ENCODE measurements at places on chromosomes 1 and 21.

DNA sequence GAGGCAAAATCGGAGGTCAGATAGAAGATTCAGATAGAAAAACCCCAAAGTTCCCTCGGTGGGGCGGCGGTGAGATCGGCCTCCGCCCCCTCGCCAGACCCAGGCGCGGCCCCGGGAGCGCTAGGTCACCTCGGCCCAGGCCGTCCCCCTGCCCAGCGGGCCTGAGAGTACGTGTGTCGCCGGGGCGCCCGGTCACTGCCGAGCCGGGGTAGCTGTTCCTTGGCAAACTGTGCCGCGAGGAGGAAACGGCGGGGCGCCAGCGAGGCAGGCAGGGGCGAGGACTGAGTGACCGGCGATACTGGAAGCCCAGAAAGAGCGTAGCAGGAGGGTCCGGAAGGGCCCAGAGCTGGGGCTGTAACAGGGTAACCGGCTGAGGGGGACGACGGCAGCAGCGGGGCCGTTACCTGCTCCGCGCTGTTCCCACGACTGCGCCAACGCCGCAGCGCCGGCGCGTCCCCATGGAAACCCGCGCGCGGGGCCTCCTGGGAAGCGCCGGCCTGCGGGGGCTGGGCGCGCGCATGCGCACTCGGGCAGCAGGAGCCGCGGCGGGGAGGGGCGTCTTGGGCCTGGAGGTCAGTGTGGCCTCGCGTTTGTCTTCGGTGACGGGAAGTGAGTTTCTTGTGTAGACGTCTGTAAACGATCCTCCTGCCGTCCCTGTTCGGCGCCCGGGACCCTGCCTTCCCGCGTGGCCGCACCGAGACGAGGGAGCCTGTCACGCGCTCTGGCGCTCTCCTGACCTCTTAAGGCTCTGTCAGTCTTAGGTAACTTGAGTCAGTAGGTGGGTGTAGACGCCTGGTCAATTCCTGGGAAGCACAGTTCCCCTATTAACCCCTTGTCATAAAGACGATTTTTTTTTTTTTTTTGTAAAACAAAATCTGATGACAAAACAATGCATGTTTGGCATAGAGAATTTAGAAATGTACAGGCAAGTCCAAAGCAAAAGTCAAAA lies at the start of gene LCA5L:
Gene LCA5L, minus strand, starts transcription at position 458 of the 949 bp plus-strand sequence. CDS start 17,285 bp downstream, outside the sequence.
- DNase-seq = peak; percentile 92

- no peak for DNase-seq
These were observed 134.6 kb upstream of the LRRC7 start for GRCh38 chr1:69433073-69433472.

DNA sequence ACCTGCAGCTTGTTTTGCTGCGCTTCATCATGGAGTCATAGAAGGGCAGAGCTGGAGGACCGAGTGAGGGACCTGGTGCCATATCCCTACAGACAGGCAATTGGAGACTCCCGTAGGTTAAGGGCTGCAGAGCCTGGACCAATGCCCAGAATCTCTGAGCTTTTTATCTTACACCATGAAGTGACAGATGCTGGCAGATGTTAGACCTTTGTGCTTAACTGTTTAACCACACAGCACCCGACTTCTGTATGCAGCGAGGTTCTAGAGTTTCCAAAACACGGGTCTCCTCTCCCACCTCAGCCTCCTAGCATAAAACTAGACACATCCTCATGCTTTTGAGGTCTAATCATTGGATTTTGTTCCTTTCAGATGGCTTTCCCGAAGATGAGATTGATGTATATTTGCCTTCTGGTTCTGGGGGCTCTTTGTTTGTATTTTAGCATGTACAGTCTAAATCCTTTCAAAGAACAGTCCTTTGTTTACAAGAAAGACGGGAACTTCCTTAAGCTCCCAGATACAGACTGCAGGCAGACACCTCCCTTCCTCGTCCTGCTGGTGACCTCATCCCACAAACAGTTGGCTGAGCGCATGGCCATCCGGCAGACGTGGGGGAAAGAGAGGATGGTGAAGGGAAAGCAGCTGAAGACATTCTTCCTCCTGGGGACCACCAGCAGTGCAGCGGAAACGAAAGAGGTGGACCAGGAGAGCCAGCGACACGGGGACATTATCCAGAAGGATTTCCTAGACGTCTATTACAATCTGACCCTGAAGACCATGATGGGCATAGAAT lies 47.6 kb downstream of the B3GALT5 start:
- peak; percentile 86 for DNase-seq

DNA sequence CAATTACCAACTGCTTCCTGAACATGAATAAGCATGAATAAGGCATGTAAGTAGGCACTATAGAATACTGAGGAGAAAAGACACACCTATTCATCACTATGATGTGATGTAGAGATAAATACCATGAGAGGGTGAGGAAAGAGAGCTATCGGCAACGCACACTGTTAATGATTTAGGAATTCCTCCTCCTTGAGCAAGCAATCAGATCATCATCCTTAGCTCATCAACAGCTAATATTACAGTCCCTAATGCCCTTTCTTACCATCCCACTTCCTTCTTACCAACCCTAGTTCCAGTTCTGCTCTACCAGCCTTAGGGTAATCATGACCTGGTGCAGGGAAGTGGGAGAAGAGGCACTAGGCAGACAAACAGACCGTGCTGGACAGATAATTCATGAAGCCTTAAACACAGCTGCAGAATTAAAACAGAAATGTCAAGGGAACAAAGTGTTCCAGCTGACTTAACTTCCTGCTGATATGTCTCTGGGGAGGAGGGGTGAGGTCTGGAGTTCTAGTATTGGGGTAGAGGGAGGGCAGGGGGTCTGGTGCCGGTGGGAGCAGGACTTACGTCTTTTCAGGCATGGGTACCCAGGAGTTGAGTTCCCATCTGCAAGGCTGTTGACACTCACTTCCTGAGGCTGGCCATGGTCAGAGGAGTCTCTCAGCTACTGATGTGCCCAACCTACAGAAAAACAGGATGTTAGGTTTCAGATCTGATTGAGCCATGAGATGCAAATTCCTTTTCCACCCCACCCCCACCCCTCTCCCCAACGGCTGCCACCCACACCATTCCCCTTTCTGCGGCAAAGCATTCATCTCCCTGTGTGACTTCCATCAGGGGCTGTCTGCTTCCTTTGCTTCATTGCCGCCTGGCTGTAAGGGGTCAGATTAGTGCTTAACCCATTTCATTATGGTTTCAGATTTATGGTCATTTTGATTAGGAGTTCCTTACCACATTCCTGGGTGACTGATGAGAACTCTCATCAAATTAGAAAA lies 12.6 kb upstream of the RCSD1 start:
- DNase-seq = peak; percentile 59

GRCh38 chr1:172410027-172410426 lies 10.5 kb upstream of the C1orf105 start:
- no peak for DNase-seq

DNA sequence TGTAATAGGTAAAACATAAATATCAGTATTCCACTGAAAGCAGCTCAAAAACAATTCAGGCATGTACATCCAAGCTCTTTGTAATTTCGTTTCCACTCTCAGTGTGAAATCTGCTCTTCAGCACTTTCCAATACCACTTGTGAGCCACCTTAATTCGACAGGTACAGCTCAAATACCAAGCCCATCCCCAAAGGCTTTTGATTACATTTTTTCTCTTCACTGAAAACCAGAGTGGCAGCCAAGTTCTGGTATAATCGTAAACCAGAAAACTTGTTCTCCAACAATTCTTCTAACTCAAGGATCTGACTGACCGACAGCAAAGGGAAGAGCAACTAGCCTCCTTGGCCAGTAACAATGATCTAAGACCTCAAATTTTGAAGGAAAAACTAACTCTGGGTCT lies 36.8 kb downstream of the FBXO42 start:
- DNase-seq = no peak

- no peak for DNase-seq
These were observed 22.7 kb downstream of the AHCYL1 start for GRCh38 chr1:110007046-110007830.

DNA sequence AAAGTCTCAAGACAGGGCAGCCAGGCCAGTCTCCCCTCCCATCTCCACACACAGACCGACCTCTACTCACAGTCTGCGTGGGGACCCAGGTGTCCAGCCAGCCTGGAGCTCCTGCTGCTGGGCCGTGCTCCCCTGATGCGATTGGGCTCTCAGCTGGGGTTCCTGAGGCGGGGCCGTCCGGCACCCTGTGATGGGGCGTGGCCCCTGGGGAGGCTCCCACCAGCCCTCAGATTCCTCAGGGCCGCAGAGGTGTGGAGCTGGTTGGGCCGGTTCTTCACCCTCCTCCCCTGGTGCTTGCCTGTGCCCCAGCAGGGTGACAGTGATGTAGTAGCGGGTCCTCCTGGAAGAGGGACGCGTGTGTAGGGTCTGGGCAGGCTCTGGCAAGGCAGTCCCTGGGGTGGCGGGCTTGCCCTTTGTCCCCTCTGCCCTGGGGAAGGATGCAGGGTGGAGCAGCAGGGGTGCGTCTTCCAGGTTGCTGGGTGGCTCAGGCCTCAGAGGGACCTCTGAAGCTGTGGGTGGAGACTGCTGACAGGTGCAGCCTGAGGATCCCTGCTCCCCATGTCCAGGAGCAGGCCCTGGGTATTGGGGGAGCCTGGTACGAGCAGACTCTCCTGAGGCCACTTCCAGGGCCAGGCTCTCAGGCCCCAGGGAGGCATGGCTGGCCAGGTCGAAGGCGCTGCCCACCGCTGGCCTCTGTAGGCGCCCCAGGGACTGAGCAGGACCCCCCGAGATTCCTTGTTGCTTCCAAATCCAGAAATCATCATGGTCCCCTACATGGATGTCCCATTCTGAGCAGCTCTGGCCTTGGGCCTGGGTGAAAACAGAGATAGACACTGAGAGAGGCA lies at the start of gene CRYBG2:
Gene CRYBG2, minus strand, starts transcription at position 155 of the 845 bp plus-strand sequence. CDS start 7,473 bp downstream, outside the sequence.
- no peak for DNase-seq

DNA sequence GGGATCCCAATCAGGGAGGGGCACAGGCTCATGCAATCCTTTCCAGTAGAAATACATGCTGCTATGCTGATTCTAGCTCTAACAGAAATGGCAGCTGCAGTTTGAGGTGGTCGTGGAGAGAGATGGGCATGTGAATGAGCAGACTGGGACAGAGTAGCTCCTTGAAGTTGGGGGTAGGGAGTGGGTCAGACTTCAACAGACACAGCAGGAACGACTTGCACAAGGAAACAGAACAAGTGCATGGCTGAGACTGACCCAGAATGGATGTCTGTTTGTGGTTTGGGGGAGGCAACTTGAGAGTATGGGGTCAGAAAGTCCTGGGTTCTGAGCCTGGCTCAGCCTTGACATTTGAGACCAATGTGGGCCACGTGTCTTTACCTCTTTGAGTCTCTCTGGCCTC lies 25.1 kb upstream of the TRABD2B start:
- DNase-seq = no peak

GRCh38 chr1:11648039-11648438 lies 6.2 kb downstream of the FBXO2 start:
- no peak for DNase-seq

- peak; percentile 17 for DNase-seq
These were observed 30.0 kb downstream of the ZNF697 start for GRCh38 chr1:119617751-119618691.

DNA sequence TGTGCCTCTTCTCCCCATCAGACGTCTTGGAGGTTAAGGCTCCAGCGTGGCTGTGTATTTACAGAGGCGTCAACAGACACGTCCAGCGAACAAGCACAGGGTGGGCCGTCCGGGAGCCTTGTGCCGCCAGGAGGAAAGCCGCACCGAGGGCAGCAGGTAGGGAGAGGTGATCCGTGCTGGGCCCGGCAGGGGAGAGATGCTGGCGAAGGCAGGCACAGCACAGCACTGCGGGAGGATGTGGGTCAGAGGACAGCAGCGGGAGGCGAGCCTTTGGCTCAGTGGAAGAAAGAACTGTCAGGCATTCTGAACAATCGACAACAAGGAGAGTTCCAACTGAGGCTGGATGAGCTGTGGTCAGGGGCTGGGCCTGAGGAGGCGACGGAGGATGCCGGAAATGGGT lies 144.1 kb upstream of the TNR start:
- DNase-seq = no peak

DNA sequence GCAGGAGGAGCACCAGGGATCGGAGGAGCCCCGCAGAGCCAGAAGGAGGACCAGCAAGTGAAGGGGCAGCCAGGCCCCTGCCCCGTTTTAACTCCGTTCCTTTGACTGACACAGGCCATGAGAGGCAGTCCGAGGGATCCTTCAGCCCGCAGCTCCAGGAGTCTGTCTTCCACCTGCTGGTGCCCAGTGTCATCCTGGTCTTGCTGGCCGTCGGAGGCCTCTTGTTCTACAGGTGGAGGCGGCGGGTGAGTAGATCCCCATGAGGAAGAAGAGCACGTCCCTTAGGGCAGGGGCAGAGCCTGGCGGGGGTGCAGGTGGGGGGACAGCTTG lies 13.3 kb downstream of the CSF1 start:
- DNase-seq = no peak

DNA sequence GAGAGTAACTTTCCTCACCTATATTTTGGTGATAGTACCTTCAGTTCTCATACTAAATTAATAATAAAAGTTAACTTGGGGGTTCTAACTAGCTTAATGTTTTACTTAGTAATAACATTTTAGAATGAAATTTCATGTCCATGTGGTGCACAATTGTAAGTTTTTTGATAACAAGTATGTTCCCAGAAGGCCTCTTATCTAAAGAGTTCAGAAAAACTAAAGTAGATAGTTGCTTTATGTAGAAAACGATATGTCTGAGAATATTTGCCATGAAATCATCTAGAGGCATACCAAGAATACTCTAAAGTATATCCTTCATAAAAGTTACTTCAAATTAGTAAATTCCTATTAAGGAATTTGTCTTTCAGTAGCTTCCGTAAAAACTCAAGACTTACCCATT lies 10.2 kb upstream of the ADCY10 start:
- no peak for DNase-seq

All from EL (cell line).